IPS DF 6.9 (cell line): ENCODE measurements at places on chromosomes 13 and 19.

- no peak for DNase-seq
Measured at GRCh38 chr13:87810920-87811344, 139.8 kb downstream of the SLITRK5 start.

GRCh38 chr19:5563008-5563431 lies 4.7 kb downstream of the TINCR start:
- no peak for DNase-seq

DNA sequence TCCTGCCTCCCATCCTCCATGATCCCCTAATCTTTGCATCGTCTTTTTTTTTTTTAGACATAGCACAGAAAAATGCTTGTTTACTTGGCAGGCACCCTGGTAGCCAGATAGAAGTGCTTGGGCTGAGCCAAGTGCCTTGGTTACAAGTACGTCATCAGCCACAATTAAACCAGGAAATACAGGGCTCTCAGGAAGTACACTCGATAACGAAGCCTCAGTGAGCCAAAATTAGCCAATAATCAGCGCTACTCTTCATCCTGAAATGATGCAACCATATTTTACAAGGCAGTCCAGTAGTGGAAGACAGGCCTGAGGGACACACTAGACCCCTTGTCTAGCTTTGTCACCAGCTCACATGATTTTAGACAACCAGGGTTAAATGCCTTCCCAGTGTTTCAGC lies 194.0 kb upstream of the NBEA start:
- no peak for DNase-seq

DNA sequence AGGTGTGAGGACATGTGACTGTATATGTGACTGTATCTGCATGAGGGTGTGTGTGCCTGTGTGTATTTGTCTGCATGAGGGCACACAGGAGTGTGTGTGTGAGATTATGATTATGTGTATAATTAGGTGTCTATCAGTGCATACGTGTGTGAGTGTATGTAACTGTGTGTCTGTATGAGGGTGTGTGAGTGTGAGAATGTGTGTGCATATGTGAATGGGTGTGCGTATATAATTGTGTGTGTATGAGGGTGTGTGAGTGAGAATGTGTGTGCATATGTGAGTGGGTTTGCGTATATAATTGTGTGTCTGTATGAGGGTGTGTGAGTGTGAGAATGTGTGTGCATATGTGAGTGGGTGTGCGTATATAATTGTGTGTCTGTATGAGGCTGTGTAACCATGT lies 3.0 kb upstream of the ACSBG2 start:
- no peak for DNase-seq

GRCh38 chr13:42617221-42617620 lies 43.3 kb downstream of the TNFSF11 start:
- no peak for DNase-seq

- no peak for DNase-seq
Measured at GRCh38 chr13:71291842-71292146, 575.2 kb downstream of the DACH1 start.
